ENCODE measurements at places on chromosomes 11 and 22.

- DNase-seq: peak; percentile 18
Measured at GRCh38 chr11:62443390-62444235, 24.8 kb downstream of the SCGB1A1 start.

GRCh38 chr22:36445158-36445668 is 36.2 kb downstream of the TXN2 start:
- no peak for DNase-seq

DNA sequence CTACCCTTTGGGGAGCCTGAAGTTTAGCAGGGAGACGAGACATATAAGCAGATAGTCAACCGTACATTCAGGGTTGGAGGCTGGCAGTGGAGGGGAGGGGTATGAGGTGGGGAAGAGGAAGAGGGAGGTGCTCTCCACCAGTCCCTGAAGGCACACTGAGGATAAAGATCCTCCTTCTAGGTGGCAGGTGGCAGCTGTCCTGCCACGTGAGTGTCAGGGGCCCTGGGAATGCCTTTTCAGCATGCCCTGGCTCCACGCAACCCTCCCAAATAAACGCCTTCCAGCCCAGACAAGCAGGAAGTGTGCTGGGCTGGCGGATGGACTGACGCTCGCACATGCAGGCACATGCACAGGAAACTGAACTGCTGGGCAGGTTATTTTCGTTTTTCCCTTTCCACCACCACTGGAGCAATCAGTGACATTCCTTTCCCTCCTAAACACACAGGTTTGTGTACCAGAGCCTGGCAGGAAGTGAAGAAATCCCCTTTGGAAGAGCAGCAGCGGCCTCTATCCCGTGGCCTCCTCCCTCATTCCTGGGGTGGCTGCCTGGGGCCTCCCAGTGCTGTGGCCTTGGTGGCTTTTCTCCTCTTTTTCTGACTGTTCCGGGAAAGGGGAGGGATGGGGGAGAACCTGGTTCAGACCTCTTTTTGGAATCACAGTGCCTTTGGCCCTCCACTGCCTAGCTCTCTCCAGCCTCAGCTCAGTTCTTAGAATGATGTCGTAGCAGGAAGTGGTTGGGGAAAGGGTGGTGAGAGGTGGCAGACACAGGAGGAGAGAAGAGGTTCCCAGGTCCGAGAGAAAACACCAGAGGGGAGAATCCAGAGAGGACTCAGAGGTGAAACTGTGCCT is 157.0 kb upstream of the TIMP3 start:
- peak; percentile 29 for DNase-seq

DNA sequence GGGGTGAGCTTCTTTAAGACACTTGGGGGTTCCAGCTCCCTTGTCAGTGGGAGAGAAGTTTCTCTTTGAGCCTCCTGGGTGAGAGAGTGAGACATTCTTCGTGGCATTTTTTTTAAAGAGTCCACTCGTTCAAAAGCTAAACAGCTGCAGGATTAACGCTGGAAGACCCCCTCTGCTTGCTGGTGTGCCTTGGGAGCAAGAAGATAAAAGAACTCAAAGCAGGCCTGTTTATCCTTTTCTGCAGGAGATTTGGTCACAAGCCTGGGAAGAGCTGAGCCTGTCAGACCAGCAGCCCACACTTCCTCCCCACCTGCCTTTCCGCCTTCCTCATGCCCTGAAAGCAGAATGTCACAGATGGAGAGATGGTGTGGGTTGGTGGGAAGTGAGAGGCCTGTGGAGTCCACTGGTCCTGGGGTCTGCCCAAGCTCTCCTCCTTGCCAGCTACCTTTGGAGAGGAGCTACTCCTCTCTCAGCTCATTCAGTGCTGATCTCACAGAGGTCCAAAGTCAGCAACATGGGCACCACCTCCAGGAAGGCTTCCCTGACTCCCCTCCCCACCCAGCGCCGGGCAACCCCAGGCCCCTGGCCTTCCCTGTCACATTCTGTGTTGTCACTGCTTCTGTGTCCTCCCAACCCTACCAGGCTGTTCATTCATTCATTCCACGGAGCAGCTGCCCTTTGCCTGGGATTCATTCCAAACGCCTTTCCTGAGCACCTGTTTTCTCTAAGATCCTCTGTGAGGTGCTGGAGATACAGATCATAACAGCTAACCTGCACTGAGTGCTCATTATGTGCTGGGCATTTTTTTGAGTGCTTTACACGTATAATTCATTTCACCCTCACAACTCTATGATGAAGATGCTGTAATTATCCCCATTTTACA is 6.7 kb downstream of the GDPD5 start:
- DNase-seq: no peak

- no peak for DNase-seq
Measured at GRCh38 chr22:48596111-48596850, 1231.4 kb downstream of the BRD1 start.

- DNase-seq: no peak
Measured at GRCh38 chr11:19430346-19430745, 189.6 kb upstream of the E2F8 start.

DNA sequence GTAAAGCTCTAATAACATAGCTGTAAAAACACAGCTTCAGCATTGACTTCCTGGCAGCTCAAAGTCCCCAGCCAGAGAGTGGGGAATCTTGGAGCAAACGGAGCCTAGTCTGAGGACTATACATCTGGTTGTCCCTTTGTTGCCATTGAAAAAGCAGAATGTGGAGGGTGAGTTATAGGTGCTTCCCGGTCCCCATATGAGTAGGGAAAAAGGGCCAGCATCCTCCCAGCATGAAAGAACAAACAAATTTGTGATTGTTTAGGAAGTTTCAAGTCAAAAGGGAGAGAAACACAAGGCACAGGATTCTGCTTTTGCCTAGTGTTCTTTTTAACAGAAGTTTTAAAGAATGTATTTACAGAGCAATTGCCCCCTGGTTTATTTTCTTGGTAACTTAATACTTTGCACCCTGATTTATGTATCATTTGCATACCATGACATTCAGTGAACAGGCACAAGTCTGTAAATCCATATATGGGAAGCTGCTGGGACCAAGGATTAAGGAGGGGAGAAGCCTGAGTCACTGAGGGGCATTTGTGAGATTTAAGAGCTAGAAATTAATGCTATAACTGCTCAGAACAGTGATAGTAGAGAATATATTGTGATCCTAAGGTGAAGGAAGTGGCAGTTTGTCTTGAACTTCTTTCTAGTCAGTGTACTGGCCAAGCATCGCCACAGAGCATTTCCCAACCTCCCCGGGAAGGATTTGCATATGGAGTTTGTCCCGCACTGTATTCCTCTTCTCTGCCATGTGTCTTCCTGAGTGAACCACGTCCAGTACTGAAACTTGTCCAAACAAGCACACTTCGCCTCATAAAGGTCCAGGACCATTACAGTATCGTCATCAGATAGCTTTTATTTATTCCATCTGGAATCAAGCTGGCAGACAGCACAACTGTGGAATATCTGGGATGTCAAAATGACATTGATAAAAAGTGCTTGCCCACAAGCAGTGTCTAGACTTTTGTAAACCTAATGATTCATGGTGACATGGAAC is 103.0 kb downstream of the DBX1 start:
- DNase-seq: no peak

DNA sequence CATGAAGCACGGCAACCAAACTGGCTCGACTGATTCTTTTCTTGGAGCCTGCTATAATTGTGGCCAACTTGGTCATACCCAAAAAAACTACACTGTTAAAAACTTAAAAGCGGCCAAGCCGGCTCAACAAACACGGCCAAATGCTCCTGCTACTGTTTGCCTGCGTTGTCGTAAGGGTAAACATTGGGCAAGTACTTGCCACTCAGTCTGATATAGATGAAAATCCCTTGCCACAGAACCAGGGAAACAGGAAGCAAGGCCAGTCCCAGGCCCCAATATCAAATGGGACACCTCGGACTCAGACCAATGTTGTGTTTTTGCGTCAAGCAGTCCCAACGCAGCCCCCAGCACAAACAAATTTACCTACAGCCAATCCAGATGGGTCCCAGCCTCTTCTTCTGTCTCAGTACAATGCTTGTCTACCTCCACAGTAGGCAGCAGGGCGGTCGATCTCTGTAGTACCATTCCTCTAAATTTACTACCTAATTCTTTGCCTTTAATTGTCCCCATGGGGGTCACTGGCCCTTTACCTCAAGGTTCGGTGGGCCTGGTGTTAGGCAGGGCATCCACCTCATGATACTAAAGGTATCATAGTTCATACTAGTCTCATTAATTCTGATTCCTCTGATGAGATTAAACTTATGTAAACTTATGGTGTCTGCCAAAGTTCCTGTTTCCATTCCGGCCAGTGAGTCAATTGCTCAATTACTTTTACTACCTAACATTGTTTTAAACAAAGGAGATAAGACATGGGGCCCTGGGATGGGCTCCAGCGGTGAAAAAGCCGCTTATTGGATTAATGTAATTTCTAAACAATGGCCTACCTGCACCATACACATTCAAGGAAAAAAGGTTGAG is 3.7 kb upstream of the COMT start:
- DNase-seq: no peak

DNA sequence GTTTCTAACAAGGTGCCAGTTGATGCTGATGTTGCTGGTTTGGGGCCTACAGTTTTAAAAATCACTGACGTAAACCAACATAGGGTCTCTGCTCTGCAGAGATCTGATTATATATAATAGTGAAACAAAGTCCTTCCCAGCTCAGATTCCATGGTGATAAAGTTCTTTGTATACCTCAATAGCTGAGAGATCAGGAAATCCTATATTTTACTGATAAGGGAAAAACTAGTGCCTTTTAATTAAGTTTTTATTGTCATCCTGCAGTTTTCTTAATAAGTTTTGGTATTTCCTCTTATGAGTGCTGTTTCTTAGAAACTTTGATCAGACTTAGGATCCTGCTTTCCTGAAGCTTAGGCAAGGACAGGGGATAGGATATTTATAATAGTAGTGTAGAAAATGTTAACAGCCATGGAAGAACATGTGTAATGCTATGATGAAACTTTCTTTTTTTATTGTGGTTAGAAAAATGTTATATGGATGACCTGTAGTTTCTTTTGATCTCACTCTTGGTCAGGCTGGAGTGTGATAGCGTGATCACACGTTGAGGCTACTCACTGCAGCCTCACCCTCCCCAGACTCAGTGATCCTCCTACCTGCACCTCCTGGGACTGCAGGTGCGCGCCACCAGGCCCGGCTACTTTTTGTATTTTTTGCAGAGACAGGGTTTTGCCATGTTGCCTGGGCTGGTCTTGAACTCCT is 14.1 kb downstream of the CAPRIN1 start:
- peak; percentile 28 for DNase-seq

DNA sequence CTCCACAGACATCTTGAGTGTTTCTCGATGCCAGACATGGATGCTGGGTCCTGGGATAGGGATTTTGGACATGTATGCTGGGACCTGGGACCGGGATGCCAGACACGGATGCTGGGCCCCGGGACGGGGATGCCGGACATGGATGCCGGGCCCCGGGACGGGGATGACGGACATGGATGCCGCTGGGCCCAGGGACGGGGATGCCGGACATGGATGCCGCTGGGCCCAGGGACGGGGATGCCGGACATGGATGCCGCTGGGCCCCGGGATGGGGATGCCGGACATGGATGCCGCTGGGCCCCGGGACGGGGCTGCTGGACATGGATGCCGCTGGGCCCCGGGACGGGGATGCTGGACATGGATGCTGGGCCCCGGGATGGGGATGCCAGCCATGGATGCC is 97.1 kb upstream of the NNMT start:
- no peak for DNase-seq

DNA sequence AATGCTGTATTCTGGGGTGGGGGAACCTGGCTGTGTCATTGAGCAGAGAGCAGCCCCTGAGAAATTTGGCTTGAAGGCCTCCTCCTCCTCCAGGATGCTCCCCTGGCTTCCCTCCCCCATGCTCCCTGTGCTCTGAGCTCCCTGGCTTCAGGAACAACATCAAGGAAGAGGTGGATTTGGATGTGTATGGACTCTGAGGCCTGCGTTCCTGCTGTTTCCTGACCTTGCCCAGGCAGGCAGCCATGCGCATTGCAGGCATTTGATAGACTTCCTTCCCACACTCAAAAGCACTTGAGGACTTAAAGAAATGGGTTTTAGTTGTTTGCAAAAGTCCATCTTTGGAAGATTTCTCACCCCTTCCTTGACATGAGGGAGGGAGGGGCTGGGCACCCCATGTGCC is 1317.1 kb downstream of the BRD1 start:
- DNase-seq: no peak

- no peak for DNase-seq
Measured at GRCh38 chr22:41512421-41513194, 31.7 kb downstream of the POLR3H start.

Data from CD4-positive, alpha-beta T cell treated with Interleukin-4 for 1 hour (primary cell).